Central memory CD8-positive, alpha-beta T cell (primary cell): ENCODE measurements at places on chromosomes 6 and 20.

GRCh38 chr6:167272696-167273379 lies 18.3 kb upstream of the UNC93A start:
- no peak for DNase-seq

GRCh38 chr20:44083220-44083933 lies 103.6 kb downstream of the JPH2 start:
- no peak for DNase-seq

DNA sequence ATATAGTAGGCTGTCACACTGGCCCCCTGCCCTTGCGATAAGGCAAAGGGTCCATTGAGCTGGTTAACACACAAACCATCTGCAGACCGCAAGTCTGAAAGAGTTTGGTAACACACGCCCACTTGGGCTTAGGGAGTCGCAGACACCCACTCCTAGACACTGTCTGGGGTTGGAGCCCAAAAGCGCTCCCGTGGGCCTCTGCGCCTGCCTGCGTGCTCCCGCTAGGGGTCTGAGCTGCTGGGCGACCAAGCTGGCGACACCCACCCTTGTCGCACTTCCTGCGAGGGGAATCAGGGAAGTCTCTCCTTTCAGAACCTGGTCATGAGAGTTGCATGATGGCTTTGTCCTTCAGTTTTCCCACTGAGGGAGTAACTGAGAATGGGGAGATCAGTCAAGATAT lies 653.0 kb downstream of the HTR1B start:
- DNase-seq = no peak

DNA sequence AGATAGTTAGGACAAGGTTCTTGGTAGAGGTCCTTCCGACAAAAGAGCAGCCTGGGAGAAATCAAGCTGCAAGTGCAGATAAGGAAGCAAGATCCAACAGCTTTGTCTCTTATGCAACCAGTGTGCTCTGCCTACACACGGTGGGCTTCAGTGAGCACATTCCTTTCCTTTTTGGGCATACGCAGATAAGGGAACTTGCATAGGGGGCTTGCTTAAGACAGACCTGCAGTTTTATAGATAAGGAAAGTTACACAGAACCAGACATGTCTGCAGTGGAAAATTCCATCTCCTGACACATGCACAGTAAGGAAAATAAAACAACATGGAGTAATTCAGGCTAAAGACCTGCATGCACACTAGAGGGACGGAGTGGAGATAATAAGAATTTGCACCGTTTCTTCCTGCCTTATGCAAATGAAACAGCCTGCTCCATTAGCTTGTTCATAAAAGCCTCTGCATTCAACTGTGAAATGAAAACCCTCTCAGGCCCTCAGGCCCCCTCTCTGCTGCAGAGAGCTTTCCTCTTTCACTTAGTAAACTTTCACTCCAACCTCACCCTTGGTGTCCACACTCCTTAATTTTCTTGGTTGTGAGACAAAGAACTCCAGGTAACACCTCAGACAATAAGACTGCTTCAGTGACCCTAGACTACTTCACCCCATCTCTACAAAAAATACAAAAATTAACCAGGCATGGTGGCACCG lies 97.5 kb upstream of the MYLIP start:
- DNase-seq = no peak

DNA sequence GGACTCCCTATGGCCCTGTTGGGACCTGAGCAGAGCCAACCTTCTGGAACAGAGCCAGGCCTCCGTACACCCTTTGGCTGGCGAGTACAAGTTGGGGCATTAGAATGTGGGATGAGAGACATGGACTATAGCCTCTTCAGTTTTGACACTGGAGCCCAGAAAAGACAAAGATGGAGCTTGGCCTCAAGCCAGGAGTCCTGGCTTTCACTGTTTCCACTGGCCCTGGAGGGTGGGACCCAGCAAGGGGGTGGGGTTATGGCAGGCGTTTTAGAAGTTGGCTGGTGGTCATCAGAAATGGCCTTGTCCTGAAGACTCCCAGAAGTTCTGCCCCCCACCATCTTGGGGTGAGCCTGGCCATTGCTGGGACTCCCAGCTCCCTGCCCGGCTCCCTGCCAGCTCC lies 21.8 kb downstream of the ITPR3 start:
- DNase-seq = no peak

DNA sequence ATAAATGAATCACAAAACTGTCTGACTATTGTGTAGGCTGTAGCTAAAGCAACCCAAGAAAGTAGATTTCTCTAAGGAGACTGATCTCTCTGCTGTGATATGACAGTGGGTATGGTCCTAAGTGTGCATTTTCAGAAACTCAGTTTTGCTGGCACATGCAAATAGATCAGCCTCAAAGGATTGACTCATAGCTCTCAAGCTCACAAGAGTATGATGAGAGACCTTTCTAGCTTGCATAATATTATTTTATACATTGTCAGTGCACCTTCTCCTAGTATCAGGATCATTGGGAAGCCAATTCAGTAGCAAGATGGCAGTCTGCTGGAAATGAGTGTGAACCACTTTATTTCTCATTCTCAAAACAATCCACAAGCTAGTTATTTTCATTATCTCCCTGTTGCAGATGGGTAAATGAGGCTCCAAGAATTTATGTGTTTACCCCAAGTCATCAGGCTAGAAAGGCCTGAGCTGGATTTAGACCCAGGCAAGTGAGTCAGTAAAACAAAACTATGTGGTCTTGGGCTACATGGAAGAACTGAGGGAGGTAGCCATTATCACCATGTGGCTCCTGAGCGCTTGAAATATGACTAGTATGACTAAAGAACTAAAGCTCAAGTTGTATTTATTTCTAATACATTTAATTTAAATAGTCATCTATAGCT lies 27.9 kb upstream of the PLCB4 start:
- no peak for DNase-seq

GRCh38 chr6:83505356-83505755 lies 7.0 kb upstream of the PRSS35 start:
- DNase-seq = no peak
